D721Med (cell line): ENCODE measurements at places on chromosomes 16 and 17.

GRCh38 chr16:27617665-27618064 lies 67.7 kb downstream of the KATNIP start:
- no peak for DNase-seq

- no peak for DNase-seq
Observed at GRCh38 chr17:81422776-81423697, 27.8 kb downstream of the BAHCC1 start.

DNA sequence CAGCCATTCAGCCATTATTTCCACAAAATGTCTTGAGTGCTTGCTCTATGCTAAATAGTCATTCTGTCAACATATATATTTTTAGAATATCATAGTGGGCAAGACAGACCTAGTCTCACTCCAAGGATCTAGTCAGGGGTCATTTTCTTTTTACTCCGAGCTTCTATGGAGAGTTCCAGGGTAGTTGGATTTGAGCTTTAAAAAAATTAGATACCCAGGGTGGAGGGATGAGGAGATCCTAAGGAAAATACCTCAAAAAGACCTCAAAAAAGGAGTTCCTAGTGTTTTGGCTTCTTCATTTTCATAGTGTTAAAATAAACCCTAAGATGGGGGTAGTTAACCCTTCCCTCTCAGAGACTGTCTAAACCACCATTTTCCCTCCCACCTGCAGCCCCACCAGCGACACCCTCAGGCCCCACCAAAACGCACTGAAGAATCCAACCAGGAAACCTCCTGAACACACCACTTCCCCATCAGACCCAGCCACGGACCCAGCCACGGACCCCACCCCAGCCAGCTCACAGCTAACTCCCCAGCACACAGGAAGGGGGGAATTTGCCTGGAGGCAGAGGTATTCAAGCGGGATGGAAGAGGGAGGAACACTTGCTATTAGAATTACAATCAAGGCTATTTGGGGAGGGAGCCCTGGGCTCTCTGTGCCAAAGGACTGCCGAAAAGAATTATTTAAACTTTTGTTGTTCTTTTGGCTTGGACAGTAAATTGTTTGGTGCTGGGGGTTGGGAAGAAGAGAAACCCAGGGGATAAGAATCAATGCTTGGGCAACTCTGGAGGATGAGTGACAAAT lies 2.2 kb downstream of the ETV4 start:
- no peak for DNase-seq

GRCh38 chr17:17362540-17362930 lies 59.4 kb downstream of the NT5M start:
- no peak for DNase-seq

DNA sequence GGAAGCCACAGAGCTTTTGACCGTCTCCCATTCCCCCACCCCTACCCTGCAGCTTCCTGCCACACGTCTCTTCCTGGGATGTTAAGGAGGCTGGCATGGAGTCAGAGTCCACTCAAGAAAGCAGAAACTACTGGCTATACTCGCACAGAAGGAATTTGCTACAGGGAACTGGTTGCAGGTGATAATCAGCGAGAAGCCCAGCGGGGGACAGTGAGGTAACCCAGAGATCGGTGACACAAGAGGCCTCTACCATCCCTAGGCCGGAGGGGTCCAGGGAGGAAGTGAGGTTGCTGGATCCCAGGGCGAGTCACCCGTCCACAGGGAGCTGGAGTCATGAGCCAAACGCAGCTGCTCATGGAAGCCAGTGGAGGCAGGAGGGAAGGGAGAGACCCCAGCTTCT lies 93.7 kb downstream of the SDK2 start:
- no peak for DNase-seq

DNA sequence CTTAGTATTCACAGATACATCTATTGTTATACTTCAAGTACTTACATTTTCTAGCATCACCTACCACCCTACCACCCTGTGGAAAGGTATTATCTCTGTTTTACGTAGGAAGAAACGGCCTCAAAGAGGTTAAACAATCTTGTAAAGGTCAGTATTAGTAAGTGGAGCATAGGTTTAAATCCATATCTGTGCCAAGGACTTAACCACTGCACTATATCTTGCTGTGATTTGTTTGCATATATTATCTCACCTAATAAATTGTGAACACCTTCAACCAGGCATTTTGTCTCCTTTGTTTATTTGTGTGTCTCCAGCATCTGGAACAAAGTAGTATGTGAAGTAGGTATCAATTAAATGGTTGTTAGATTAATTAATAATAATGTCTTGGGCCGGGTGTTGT lies 27.3 kb downstream of the IGF2BP1 start:
- DNase-seq: no peak

DNA sequence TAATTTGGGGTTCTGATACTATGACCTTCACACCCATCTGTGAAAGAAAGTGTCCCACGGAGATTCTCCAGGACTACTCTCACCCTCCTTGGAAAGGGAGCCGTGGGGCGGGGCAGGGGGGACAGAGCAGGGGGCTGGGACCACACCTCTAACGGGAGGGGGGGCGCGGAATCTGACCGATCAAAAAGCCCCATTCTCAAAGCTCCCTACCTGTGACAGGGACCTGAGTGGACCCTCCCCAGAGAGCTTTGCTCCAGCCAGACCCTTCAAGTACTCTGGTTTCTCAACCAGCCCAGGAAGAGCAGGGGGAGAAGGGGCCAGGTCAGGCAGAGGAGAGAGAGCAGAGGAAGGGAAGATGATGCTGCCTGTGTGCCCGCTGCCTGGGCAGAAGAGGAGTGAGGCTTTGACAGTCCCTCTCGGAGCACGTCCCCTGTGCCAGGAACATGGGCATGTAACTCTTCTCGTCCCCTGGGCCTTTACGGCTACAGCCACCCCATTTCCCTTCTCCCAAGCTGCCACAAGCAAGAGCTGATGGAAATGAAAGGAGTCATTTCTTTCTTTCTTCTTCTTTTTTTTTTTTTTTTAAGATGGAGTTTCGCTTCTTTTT lies 682 bp downstream of the XAF1 start:
- no peak for DNase-seq
